ENCODE measurements at places on chromosomes 6 and 20.

DNA sequence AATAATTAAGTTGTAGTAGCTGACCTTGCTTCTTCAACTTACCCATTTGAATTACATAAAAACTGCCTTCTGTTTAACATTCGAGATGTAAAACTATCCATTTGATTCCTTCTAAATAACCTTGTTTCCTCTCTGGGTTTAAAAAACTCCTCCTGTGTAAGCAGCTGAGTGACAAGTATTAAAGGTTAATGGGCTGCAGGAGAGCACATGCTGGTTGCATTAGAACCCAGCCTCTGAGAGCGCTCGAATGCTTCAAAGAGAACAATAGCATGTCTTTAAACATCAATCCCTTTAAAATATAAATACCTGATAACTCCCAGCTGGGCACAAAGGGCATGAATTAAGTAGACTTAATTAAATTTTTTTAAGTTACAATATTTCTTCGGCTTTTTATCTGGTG is 215.8 kb downstream of the EYA4 start:
- no peaks in the 10 kb centered on the region for H3K4me1 ChIP-seq
- H3K27ac ChIP-seq: no peak overlapping the region
- no peak for DNase-seq
- H3K36me3 ChIP-seq: no peaks in the 10 kb centered on the region
- no peaks in the 10 kb centered on the region for H3K27me3 ChIP-seq

- DNase-seq: no peak
- H3K36me3 ChIP-seq: no peaks in the 10 kb centered on the region
- H3K4me3 ChIP-seq: no peak overlapping the region
- no peaks in the 10 kb centered on the region for H3K27me3 ChIP-seq
- H3K27ac ChIP-seq: no peak overlapping the region
Observed at GRCh38 chr6:143936347-143936746, 71.7 kb downstream of the PLAGL1 start.

GRCh38 chr6:134532694-134533624 is 215.0 kb upstream of the SGK1 start:
- peaks cover 10% of the 10 kb centered on the region for H3K4me1 ChIP-seq
- H3K36me3 ChIP-seq: no peaks in the 10 kb centered on the region
- no peak overlapping the region for H3K27ac ChIP-seq
- DNase-seq: peak; percentile 29
- H3K27me3 ChIP-seq: no peaks in the 10 kb centered on the region

GRCh38 chr6:24323632-24324337 is 34.1 kb downstream of the DCDC2 start:
- H3K27ac ChIP-seq: peak overlapping the region; percentile 85
- peak; percentile 87 for DNase-seq
- H3K36me3 ChIP-seq: no peaks in the 10 kb centered on the region

DNA sequence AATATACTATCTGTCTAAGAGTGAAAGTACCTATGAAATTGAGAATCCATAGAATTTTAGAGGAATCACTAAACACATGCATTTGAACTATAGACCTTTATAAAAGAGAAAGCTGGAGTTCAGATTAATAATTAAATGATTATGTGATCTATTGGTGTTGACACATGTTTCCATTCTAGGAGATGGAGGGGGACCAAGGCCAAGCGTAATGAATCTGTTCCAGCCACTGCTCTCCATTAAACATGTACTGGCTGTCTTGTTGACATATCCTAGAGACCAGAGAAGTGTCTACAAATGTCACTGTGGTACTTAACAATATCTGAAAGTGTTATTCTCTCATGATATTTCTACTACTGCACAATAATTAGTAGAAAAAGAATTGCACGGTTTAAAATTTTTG is 432.4 kb downstream of the BMP2 start:
- no peak overlapping the region for H3K4me3 ChIP-seq
- peaks cover 5% of the 10 kb centered on the region for H3K4me1 ChIP-seq
- no peaks in the 10 kb centered on the region for H3K36me3 ChIP-seq
- H3K27me3 ChIP-seq: no peaks in the 10 kb centered on the region
- no peak for DNase-seq
- no peak overlapping the region for H3K27ac ChIP-seq

- DNase-seq: no peak
- no peak overlapping the region for H3K4me3 ChIP-seq
- no peaks in the 10 kb centered on the region for H3K27me3 ChIP-seq
- H3K4me1 ChIP-seq: no peaks in the 10 kb centered on the region
- H3K27ac ChIP-seq: no peak overlapping the region
Observed at GRCh38 chr20:37504404-37505096, 16.5 kb upstream of the NNAT start.

- no peaks in the 10 kb centered on the region for H3K36me3 ChIP-seq
- H3K27me3 ChIP-seq: no peaks in the 10 kb centered on the region
- peak overlapping the region; percentile 62 for H3K27ac ChIP-seq
- peak overlapping the region; percentile 54 for H3K4me3 ChIP-seq
Observed at GRCh38 chr6:4732691-4733315, 43.4 kb upstream of the CDYL start.

DNA sequence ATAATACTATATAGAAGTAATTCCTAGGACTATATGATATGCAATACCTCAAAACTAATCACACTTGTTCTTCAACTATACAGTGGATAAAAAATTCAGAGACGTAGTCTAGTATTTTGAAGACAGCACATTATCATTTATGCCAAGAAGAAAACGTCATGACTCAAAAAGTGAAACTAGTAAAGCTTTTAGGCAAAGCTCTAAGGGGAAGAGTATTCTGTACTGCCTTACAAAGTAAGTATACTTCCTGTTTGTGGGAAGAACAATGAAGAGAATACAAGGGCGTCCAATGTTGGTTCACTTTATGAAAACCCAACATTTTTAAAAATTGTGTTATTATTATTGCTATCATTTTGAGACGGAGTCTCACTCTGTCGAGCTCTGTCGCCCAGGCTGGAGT is 27.9 kb downstream of the LOC128125822 start:
- H3K27ac ChIP-seq: no peak overlapping the region
- no peak for DNase-seq
- H3K4me3 ChIP-seq: no peak overlapping the region
- peaks cover 4% of the 10 kb centered on the region for H3K4me1 ChIP-seq
- no peaks in the 10 kb centered on the region for H3K36me3 ChIP-seq

DNA sequence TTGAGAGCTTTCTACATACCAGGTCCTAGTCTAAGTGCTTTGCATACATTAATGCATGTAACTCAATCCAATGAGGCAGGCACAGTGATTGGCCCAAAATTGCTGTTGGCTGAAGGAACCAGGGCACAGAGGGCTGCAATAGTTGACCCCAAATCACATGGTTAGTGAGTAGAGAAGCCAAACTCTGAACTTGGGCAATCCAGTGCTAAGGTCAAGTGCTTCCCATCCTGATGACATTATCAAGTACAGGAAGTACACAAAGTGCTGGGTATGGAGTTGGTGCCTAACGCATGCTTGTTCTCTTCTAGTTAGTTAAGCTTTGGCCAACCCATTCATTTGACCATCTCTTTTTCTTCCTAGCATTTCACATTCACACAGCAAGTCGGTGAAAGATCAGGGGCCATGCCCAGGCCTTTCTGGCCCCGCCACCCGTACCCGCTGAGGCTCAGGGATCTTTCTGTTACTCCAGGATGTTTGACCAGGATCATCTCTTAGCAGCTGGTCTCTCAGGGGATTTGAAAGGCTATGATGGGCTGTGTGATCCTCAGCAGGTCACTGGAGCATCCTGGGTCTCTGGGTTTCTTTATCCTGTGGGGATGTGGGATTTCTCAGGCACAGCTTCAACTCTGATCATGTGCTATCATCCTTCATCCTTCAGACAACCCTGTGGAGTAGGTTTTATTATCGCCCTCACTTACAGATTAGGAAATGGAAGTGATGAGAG is 7.0 kb downstream of the KCNB1 start:
- H3K36me3 ChIP-seq: no peaks in the 10 kb centered on the region
- H3K4me3 ChIP-seq: no peak overlapping the region
- H3K4me1 ChIP-seq: no peaks in the 10 kb centered on the region
- no peak overlapping the region for H3K27ac ChIP-seq
- peaks cover 26% of the 10 kb centered on the region for H3K27me3 ChIP-seq

GRCh38 chr6:158926414-158926813 is 73.6 kb downstream of the RSPH3 start:
- H3K27me3 ChIP-seq: no peaks in the 10 kb centered on the region
- DNase-seq: peak; percentile 83
- peak overlapping the region; percentile 58 for H3K27ac ChIP-seq

GRCh38 chr20:57884956-57885355 is 175.1 kb upstream of the PMEPA1 start:
- peaks cover 6% of the 10 kb centered on the region for H3K27me3 ChIP-seq
- no peaks in the 10 kb centered on the region for H3K36me3 ChIP-seq
- H3K27ac ChIP-seq: no peak overlapping the region

DNA sequence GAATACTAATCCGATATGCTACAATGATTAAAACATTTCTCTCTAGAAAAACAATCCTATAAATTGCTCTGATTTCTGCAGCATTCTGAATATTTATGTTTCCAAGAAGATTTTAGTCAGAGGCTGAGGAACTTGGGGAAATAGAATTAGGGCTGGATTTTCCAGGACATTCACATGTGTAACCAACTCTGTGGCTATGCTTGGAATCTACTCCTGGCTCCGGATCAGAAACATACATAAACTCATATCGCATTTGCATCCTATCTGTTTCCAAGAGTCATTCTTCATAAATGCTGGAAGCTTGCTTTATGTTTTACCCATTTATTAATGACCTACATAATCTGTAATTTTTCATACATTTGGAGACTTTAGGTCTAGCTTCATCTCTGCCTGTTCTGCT is 459.9 kb upstream of the MARCKS start:
- no peaks in the 10 kb centered on the region for H3K27me3 ChIP-seq
- no peak overlapping the region for H3K4me3 ChIP-seq
- peak; percentile 65 for DNase-seq

- H3K36me3 ChIP-seq: no peaks in the 10 kb centered on the region
- H3K27ac ChIP-seq: peak overlapping the region; percentile 5
- DNase-seq: peak; percentile 58
- H3K4me1 ChIP-seq: peaks cover 22% of the 10 kb centered on the region
- H3K27me3 ChIP-seq: no peaks in the 10 kb centered on the region
Observed at GRCh38 chr20:47688385-47689381, 96.6 kb downstream of the SULF2 start.

- no peak for DNase-seq
- H3K36me3 ChIP-seq: no peaks in the 10 kb centered on the region
- no peak overlapping the region for H3K4me3 ChIP-seq
- H3K27ac ChIP-seq: no peak overlapping the region
Observed at GRCh38 chr6:37109714-37110499, 60.0 kb upstream of the PIM1 start.

DNA sequence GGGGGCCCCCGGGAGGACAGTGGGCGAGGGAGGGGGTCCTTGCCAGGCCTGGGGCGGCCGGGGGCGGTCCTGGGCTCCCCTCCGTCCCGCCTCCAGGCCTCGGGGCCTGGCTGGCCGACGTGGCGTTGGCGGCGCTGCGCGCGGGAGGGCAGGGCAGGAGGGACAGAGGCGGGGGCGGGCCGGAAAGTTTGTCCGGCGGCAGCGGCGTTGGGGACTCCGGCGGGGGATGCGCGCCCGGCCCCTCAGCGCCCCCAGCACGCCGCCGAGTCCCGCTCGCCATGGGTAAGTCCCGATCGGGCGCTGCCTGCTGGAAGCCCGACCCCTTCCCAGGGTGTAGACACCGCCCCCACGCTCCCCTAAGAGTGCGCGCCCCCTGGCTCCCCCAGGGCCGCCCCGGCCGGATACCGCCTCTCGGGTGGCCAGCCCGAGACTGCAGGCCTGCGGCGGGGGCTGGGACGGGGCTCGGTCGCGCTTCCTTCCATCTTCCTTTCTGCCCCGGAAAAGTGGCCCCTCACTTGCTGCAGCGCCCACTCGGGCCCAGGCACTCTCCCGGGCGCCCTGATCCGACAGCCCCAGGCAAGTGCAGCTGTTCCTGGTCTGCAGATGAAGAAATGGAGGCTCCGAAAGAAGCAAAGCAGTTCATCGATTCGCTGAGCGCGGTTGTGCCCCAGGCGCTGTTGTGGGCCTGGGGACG is at the start of gene SLC2A10:
TSS of gene SLC2A10 (plus strand) at position 191 of the 694 bp plus-strand sequence. CDS start at position 279, 88 bp downstream.
- no peaks in the 10 kb centered on the region for H3K27me3 ChIP-seq
- H3K4me3 ChIP-seq: peak within 1 kb of the TSS; percentile 85
- no peaks in the 10 kb centered on the region for H3K36me3 ChIP-seq
- DNase-seq: peak; percentile 42

GRCh38 chr20:55978550-55978949 is 26.8 kb downstream of the CBLN4 start:
- no peaks in the 10 kb centered on the region for H3K27me3 ChIP-seq
- H3K27ac ChIP-seq: no peak overlapping the region
- H3K4me3 ChIP-seq: no peak overlapping the region
- H3K4me1 ChIP-seq: no peaks in the 10 kb centered on the region

GRCh38 chr6:15555101-15556038 is 107.5 kb downstream of the DTNBP1 start:
- H3K36me3 ChIP-seq: no peaks in the 10 kb centered on the region
- no peaks in the 10 kb centered on the region for H3K27me3 ChIP-seq
- no peak overlapping the region for H3K4me3 ChIP-seq
- H3K4me1 ChIP-seq: no peaks in the 10 kb centered on the region

- H3K27me3 ChIP-seq: no peaks in the 10 kb centered on the region
- no peak overlapping the region for H3K27ac ChIP-seq
- no peak overlapping the region for H3K4me3 ChIP-seq
- H3K36me3 ChIP-seq: no peaks in the 10 kb centered on the region
- no peak for DNase-seq
Observed at GRCh38 chr6:125597411-125598253, 151.8 kb upstream of the HEY2 start.

DNA sequence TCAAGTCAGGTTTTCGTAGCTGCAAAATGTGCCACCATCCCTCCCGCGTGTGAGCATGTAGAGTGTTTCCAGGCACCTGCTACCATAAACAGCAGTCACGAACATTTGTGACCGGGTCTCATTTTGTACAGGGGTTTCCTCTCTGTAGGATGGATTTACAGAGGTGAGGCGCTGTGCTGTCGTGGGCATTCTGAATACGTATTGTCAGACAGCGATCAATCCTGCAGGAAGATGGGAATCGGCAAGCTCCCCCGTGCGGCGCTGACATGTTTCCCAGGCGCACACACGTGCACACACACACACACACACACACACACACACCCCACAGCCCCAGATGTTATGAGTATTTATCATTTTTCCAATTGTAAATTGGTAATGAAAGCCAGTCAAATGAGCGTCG is 15.8 kb downstream of the ANKRD60 start:
- H3K27ac ChIP-seq: no peak overlapping the region
- no peak for DNase-seq
- no peaks in the 10 kb centered on the region for H3K4me1 ChIP-seq
- peaks cover 28% of the 10 kb centered on the region for H3K27me3 ChIP-seq
- no peaks in the 10 kb centered on the region for H3K36me3 ChIP-seq

Data from astrocyte (in vitro differentiated cells and primary cell).